H9 (cell line): ENCODE measurements at places on chromosomes 13 and 19. TPM values are rescaled to one million over a fixed set of nuclear protein-coding genes. Genes with fewer than 3 reads are reported as not detected.

DNA sequence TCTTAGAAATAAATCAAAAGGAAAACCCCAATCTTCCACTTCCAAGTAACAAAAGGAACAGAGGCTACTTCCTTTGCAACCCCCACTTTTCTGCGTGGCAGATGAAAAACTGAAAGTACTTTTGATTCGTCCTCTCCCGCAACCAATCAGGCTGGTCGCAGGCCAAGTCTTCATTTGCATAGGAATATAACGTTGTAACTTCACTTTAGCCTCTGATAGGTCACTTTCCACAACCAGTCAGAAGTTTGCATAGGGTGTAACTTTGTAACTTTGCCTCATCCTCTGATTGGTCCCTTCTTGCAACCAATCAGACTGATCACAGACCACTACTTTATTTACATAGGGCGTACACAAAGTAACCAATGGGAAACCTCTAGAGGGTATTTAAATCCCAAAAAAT lies 37.2 kb downstream of the TGDS start:
- no peak for DNase-seq

- DNase-seq = no peak
Observed at GRCh38 chr19:38494379-38494778, 60.9 kb downstream of the RYR1 start.

- DNase-seq = no peak
Observed at GRCh38 chr13:77171451-77171850, 144.5 kb upstream of the FBXL3 start.

DNA sequence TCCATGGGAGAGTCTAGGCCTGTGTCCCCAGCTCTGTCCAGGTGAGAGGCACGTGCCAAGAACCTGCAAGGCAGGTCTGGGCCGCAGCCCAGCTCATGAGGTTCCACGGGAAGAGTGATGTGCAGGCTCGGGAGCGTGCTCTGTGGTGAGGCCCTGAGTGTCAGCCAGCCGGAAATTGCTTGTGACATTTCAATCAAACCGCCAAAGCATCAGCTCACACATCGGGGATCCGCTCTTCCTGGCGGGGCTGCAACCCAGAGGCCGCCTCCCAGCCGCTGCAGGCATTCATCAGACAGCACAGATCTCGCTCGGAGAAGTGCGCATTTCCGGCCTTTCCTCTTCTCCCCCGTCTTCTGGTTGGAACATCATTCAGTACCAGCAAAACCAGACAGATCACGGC lies 109.3 kb downstream of the KDM4B start:
- DNase-seq = no peak

DNA sequence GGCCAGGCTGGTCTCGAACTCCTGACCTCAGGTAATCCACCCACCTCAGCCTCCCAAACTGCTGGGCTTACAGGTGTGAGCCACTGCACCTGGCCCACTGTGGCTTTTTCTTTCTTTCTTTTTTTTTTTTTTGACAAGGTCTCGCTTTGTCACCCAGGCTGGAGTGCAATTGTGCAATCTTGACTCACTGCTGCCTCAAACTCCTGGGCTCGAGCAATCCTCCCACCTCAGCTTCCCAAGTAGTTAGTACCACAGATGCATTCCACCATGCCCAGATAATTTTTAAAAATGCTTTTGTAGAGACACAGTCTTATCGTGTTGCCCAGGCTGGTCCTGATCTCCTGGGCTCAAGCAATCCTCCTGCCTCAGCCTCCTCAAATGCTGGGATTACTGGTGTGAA lies 12.1 kb upstream of the FCGBP start:
- no peak for DNase-seq

DNA sequence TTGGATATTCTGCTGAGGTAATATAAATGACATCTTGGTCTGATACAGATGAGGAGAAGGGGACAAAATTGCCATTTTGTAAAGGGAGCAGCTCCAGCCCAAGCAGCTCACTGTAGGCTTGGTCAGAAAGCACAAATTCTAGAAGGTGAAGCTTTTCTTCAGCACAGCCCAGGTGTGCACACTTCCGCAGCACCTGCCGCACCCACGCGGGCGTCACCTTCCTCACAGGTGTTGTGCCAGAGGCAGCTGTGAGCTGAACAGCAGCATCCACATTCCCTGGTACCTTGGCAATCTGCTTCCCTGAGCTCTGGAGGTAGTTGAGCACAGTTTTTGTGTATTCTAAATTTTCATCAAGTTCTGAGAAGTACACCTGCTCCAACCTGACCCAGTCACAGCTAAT lies 79.0 kb downstream of the SACS start:
- DNase-seq = no peak

GRCh38 chr13:25847145-25847544 lies 204.7 kb downstream of the SHISA2 start:
- no peak for DNase-seq

- no peak for DNase-seq
Observed at GRCh38 chr13:94263038-94263437, 216.4 kb downstream of the DCT start.

- DNase-seq = no peak
Observed at GRCh38 chr13:88552966-88553365, 881.8 kb downstream of the SLITRK5 start.

DNA sequence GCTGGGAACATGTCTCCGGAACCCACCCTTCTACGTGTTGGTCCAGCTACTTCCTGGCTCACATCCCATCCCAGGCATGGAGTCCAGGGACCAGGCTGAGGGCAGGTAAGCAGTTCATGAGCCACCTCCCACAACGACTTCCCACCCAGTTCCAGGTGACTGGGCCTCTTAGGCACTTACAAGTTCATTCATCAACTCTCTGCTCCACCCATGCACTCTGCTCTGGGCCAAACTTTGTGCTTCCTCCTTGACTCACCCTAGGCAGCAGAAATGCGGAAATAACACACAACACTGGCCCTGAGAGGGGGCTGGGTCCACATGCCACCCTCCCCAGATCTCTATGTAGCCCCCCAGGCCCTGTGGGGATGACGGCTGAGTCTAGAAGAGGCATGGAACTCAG lies 20.5 kb downstream of the IQCN start:
- no peak for DNase-seq

GRCh38 chr19:8081569-8082550 lies 29.3 kb downstream of the CCL25 start:
- DNase-seq = no peak

GRCh38 chr13:73579574-73580274 lies 520.9 kb downstream of the KLF5 start:
- DNase-seq = no peak

GRCh38 chr13:86087244-86087643 lies 288.0 kb upstream of the SLITRK6 start:
- DNase-seq = no peak

GRCh38 chr19:31527443-31527842 lies 178.2 kb upstream of the TSHZ3 start:
- DNase-seq = no peak

The ZSWIM4 gene
- total RNA-seq = 50.7 and 53.1 TPM in 2 replicates

The PGLYRP1 gene
- total RNA-seq = not detected in 2 replicates

The MBD3L3 gene
- total RNA-seq = not detected in 2 replicates

The UQCR11 gene
- total RNA-seq = 166 and 174 TPM in 2 replicates
